ENCODE measurements at places on chromosomes 1 and 21.

- no peak for DNase-seq
These were observed 152.8 kb downstream of the FASLG start for GRCh38 chr1:172811694-172812093.

- no peak for DNase-seq
These were observed 58.4 kb downstream of the GDAP2 start for GRCh38 chr1:117871013-117871412.

- DNase-seq, result no peak
These were observed 48.6 kb downstream of the PTPRC start for GRCh38 chr1:198687429-198687828.

DNA sequence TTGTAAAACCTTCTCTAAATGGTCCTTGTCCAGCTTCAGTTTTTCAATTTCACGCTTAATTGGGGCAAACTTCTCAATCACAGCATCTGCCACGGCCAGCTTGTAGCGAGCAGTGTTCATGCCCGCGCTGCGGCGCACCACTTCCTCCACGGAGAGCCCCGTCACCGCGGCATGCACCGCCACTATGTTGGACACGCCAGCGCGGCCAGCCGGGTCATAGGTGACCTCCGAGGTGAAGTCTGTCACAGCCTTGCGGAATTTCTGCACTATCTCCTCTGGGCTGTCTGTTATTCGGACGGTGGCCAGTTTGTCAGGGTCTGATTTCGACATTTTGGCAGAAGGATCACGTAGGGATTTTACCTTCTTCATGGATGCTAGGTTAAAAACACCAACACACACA, 44.8 kb upstream of the TBX15 start:
- no peak for DNase-seq

DNA sequence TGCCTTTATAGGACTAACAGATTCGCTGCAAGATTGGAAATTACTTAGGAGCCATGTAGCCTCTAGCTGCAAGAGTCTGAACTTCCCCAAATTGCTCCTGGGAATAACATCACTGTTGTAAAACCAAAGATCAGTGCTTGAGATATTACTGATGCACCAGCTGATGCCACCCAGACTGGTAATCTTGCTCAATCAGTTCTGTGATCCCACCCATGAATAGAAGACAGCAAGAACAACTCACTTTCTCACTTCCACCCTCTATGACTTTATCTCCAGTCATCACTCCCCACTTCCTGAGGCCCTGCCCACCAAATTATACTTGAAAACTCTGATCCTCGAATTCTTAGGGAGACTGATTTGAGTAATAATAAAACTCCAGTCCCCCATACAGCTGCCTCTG, 1011.1 kb downstream of the PLA2G4A start:
- DNase-seq, result no peak

DNA sequence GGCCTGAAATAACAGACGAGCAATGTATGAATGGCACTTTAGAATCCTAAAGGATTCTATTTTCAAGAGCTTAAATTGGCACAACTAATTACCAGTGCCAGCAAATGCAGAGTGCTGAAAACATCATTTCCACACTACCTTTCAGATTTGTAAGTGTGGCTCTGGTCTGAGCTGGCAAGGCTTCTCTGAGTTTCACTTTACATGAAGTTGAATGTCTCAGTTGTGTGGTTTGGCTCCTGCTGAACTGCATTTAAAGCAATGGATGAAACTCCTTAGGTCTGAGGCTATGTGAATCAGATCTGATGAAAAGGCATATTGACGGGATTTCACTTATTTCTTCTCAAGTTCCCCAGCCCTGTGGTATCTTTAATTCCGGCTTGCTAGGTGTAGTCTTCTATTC, 114.8 kb upstream of the PTGFR start:
- no peak for DNase-seq

DNA sequence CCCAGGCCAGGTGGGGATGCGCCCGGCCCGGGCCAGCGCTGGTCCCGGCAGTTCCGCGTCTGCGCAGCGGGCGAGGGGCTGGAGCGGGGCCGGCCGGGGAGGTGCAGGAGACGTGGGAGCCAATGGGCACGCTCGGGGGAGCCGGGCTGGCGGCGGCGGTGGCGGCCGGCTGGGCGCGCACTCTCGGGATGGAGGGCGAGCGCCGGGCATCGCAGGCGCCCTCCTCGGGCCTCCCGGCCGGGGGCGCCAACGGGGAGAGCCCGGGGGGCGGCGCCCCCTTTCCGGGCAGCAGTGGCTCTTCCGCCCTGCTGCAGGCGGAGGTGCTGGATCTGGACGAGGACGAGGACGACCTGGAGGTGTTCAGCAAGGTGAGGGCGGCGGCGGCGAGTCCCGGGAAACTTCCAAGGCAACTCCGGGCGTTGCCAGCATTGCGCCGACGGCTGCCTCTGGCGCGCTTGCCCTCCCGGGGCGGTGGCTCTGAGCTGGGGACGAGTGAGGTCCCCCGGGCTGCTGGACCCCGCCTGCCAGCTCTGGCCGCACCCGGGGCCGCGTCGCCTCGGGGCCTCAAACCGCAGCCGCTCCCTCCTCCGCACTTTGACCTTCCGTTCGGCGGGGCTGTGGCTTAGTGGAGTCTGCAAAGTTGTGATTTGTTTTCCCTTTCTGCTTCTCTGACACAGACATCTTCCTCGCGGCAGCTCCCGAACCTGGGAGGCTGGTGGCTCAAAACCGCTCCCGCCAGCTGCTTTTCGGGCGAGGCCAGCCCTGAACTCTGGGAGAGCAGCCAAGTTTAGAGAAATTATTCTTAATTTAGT, at the start of gene SNX7:
SNX7 (plus strand) TSS at position 178 of the 812 bp plus-strand sequence; CDS start at position 189, 11 bp downstream.
- peak; percentile 90 for DNase-seq

DNA sequence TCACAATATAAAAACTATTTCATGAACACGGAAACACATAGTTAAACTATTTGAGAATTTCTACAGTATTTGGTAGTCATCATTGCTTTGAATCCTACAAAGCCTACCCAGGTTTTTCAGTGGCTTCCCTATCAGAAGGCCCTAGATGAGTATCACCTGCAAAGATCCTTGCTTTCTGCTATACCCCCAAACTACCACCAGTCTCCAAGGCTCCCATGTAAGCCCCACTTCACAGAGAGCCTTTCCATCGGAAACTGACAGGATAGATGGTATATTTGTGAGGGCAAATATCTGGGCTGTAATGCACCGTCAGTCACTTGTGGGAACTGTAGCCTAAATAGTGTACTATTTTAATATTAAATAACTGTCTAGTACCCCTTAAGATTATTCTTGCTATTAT, 674.3 kb downstream of the BRINP3 start:
- DNase-seq, result peak; percentile 8

DNA sequence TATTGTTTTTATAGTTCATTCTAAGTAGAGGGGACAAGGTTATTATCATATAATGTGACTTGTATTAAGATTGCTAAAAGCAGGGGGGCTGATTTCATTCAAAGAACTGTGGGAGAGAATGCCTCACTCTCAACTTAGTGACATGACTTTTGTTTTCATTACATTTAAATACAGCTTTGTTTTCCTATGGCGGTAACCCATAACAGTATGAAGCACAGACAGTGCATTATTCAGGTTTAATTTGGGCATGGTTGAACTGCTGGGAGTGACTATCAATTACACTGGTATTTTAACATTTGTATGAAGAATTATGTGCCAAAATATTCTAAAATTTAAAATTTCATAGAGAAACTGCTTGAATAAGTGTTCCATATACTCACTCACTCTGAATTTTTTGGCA, 637.3 kb downstream of the USP25 start:
- no peak for DNase-seq

DNA sequence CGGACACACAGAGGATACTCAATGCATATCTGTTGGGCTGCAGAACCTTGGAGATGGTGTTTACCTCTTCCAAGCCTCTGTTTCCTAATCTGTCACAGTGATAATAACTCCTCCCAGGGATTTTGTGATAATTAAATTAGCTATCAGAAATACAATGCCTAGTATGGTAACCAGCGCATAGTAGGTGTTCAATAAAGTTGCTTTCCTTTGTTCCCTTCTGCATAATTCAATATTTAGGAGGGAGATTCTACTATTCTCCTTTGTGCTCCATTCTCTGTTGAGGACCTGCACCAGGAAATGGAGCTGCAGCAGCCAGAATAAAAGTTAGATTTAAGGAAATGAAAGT, 3.4 kb upstream of the CSF3R start:
- DNase-seq, result no peak

DNA sequence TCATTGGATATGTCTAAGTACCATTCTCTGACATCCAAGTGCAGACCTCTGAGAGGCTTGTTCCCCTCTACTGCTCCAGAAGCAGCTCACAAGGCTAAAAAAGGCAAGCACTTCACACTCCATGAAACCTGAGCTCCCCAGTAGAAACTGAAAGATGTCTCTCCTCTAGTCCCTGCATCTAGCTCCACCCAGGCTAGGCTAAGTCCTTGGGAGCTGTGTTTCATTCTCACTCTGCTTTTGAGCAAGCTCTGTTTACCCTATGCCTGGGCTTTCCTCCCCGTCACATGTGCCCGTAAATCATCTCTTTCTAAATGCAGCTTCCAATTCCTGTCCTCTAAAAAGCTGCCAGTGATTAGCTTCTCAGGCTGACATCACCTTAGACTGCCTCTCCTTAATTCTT, 39.0 kb downstream of the LRRC71 start:
- no peak for DNase-seq

- peak; percentile 11 for DNase-seq
These were observed 56.3 kb downstream of the SMYD3 start for GRCh38 chr1:246450611-246451251.
